ENCODE measurements at places on chromosomes 3 and 15.

- DNase-seq, result no peak
Observed at GRCh38 chr15:77571741-77572140, 61.0 kb downstream of the LINGO1 start.

DNA sequence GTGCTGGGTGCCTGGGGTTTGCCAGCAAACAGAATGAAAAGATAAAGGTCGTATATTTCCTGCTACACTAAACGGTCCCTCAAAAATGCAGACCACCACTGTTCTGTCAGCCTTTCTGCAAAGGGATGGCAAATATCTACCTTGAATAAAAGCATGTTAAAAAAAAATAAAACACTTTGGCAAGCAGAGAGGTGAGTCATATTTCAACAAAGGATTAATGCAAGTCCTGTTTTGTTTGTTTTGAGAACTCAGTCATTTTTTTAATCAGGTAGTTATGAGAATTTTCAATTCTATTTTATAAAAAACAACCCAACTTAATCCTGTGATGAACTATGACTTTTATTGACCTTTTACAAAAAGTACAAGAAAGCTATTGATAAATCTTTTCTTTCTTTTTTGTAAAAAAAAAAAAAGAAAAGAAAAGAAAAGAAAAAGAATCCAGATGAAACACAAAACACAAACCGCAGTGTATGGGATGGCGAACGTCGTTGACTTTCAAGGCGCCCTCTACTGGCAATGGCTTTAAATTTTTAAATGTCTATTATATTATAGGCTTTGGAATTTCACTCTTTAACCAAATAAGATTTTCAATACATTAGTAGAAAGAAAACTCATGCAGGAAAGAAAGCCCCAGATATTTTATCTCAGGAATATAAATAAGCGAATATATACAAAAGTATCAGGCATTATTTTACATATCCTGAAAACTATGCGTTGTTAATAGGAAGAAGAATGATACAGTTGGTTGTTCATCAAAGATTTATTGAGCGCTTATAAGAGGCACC is 87.8 kb downstream of the NCEH1 start:
- no peak for DNase-seq

DNA sequence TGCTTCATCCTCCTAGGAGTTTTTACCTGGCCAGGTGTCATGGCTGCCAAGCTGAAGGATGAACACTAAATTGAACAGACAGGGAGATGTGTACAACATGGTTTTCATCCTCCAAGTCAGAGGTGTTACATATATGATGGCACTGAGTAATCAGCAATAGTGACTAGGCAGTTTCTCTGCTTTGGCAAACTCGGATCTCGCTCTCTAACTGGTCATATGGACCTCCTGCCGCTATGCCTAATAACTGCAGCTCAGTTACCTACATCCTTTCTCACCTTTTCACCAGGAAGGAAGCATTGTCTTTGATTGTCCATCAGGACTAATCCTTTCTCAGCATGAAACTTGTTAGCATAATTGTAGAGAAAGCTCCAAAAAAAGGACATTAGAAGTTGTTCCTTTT is 175.9 kb upstream of the PLSCR5 start:
- no peak for DNase-seq

- no peak for DNase-seq
Observed at GRCh38 chr15:89551550-89551949, 23.7 kb upstream of the TICRR start.

GRCh38 chr15:72058585-72058984 is 59.4 kb downstream of the MYO9A start:
- DNase-seq, result no peak

DNA sequence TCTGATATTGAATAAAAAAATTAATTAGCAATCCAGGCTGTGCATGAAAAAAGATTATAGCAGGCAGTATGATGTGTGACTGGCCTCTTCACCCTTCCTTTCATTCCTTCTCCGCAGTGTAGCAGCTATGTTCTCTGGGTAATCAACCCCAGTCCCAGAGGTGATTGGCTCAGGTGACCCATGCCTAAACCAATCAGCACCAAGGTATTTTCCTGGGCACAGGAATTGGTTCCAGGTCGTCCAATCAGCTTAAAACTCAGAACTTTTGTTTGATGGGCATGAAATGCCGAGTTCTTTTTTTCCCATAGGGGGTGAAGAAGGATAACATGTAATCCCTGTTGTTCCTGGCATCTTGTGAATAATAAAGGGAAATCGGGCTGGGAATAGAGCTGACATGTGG is 5.8 kb upstream of the BNC1 start:
- DNase-seq, result no peak

- no peak for DNase-seq
Observed at GRCh38 chr3:25945836-25946235, 155.9 kb downstream of the OXSM start.

- DNase-seq, result no peak
Observed at GRCh38 chr3:123038751-123039150, 11.2 kb upstream of the SEMA5B start.

- peak; percentile 21 for DNase-seq
Observed at GRCh38 chr3:153052096-153052460, 109.9 kb upstream of the RAP2B start.

DNA sequence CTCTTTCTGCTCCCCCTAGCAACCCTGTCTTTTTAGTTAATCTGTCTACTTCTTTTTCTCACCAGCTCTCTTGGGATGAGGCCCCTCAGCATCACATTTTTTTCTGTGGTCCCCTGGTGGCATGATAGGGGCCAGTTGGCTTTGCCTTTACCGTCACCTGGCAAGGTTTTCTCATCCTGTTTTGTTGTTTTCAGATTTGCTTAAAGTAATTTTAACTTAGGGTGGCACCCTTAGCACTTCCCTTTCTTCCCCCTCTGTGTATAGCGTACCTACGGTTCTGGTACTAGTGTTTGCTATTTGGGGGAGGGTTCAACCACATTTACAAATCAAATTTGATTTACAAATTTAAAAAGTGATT is 35.6 kb downstream of the PDCD6IP start:
- DNase-seq, result no peak

DNA sequence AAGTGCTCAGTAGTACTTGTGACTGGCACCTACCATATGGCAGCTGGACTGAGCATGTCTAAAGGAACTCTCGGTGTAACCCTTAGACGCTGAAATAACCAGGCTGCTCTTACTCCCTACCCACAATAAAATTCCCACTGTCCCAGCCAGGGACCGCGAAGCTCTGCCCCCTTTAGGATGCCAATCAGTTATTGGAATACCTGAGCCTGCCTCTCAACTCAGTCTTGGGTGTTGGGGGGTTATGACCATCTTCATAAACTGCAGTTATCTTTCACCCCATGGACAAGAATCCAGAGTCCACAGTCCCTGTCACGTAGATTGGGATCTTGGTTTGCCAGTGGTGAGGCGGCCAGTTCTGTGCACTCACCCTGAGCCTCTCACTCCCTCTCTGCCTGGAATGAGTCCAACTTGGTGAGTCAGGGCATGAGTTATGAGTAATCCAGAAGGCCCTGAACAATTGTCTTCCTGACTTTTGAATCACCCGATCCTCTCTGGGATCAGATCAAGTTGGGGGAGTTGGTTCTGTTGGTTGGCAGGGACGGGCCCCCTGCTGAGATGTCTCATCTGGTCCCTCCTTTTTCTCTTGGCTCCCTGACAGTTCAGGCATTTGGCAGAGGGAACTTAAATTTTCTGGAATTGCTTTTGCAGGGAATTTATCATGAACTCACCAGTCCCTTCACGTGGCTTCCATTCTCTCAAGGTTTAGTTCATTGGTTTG is 120.1 kb upstream of the UBE2E1 start:
- peak; percentile 96 for DNase-seq

DNA sequence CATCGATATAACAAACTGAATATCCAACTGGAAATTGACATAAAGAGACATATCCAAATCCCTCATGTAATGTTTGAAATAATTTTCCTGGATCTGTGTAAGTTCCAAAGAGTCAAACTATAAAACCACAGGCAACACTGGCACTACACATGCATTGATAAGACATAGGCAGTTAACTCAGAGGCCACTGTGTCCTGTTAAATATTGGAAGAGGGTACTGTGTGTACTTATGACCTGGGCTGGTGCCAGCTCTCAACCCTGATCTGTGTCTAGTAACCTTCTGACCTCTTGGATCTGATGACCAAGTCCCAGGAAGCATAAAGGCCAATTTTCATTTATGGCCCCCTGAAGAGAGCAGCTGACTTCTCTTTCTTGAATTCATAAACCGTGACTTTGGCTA is 4.5 kb downstream of the NR1I2 start:
- DNase-seq, result no peak

GRCh38 chr15:66619152-66619903 is 53.5 kb upstream of the LCTL start:
- peak; percentile 53 for DNase-seq

DNA sequence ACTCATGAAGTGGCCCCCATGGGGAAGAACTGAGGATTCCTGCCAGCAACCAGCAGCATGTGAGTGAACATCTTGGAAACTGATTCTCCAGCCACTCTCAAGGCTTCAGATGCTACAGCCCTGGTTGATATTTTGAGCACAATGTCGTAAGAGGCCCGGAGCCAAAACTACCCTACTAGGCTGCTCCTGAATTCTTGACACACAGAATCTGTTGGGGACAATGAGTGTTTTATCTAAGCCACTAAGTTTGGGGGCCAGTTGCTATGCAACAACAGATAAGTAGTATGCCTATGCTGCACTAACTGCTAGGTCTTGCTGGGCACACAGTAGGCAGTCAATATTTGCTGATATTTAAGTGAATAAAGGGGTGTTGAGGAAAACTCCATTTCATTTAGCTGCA is 89.9 kb upstream of the CHL1 start:
- no peak for DNase-seq

DNA sequence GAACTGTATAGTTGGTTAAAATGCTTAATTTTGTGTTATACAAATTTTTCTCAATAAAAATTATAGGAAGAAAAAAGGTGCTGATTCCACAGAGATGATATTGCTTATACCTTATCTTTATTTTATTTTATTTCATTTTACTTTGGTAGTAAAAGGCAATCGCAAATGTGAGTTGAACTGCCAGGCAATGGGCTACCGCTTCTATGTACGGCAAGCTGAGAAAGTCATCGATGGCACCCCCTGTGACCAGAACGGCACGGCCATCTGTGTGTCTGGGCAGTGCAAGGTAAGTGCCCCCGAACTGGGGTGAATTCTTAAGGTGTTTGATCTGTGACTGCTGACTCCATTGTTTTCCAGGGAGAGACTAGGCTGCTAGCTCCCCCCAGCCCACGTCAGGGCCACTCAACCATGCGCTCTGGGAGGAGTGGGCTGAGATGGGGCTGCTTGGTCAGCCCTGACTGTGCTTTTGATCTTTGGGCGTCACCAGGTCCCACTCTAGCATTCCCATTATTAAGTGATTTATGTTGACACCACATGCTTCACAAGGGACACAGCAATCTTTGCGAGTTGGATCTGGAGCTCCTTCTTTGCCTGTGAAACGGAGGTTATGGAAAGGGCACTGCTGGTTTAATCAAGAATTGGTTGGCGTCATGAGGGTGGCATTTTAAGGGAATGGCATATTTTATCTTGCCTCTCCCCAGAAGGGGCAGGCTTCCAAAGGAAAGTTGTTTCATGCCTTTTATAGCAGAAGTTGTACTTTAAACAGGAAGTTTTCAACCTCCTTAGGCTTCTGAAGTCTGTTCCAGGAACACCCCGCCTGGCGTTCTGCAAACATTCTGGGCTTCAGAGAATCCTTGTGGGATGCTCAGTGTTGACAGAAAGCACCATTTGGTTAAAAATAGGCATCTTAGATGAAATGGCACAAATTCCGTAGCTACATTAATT is 296.5 kb downstream of the THSD4 start:
- no peak for DNase-seq

DNA sequence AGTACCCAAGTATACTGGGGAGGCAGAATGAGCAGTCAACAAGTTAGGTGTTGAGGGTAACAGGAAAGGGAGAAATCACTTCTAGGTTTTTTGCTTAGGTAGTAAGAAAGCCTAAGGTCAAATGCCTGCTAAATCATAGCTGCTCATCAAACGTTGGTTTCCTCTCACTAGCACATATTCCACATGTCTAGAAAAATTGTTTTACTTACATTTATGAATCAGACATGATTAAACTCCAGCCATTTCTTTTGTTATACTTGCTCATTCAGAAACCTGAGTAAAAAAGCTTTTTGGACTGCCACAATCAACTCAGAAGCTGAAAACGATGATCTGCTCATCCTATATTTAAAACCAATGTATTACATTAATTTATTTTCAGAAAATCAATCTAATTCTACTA is 40.2 kb downstream of the SLC9A9 start:
- no peak for DNase-seq

DNA sequence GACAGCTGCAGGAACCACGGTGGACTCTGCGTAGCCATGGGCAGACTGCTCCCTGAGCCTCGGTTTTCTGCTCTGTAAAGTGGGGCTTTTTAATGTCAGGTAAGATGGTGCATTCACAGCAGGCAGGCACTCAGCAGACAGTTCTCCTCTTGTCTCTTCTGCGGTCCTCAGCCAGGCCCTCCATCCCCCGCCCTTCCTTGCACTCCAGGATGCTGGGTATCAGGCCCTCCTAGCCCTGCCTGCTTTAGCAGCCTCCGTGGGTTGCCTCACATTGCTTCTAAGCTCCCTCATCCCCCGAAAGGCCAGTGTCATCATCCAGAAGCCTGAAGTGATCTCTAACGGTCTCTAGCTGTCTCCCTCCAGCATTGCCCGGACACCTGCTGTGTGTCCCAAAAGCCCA is 115.7 kb downstream of the WNT7A start:
- DNase-seq, result no peak

DNA sequence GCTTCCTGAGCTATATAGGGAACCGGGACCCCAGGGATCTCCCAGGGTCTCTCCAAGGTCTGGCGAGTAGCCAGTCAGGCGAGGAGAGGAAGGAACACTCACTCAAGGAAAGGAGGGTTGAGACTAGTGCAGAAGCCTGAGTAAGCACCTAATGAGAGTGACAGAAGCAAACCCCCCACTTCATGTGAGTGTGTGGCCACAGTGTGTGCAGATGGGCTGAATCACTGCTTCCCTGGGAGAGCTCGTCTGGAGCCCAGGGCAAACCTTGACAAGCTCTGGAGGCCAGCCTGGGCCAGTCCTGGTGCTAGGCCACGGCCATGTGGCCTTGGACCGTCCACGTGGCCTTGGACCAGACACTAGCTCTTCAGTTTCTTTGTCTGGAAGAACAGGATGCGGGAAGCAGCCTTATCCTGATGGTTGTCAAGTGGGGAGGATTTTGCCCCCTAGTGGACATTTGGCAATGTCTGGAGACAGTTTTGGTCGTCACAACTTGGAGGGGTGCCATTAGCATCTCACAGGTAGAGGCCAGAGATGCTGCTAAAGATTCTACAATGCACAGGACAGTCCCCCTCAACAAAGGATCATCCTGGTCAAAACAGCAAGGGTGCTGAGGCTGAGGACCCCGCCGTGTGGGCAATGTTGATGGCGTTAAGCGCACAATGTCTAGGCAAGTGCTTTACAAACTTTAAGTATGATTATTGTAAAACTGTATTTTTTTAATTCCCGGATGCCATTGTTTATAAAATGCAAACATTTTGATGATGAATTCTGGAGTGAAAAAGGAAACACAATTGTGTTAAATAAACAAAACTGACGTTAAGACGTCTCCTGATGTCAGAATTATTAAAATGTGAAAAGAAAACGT is 34.8 kb upstream of the CTSH start:
- DNase-seq, result no peak

DNA sequence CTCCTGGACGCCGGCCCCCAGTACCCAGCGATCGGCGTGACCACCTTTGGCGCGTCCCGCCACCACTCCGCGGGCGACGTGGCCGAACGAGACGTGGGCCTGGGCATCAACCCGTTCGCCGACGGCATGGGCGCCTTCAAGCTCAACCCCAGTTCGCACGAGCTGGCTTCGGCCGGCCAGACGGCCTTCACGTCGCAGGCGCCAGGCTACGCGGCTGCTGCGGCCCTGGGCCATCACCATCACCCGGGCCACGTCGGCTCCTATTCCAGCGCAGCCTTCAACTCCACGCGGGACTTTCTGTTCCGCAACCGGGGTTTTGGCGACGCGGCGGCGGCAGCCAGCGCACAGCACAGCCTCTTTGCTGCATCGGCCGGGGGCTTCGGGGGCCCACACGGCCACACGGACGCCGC is 956 bp downstream of the ZIC1 start:
- DNase-seq, result no peak

All from T1000 (cell line).